ENCODE measurements at places on chromosomes 13 and 19.

DNA sequence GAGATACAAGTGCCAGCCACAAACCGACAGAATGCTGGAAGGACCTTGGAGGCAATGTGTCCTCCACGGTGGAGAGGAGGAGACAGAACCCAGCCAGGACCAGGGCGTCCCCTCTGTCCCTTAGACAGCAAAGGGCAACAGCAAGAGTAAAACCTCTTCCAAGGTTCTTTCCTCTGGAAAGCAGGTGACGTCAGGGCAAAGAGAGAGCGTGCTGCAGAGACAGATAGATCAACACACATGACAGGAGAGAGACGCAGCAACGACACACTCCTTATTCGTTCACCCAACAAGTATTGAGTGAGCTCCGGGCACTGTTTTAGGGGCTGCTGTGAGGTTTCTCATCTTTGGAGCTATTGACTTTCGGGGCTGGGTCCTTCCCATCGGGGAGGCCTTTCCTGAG lies 1.3 kb upstream of the GALP start:
- DNase-seq, result no peak

DNA sequence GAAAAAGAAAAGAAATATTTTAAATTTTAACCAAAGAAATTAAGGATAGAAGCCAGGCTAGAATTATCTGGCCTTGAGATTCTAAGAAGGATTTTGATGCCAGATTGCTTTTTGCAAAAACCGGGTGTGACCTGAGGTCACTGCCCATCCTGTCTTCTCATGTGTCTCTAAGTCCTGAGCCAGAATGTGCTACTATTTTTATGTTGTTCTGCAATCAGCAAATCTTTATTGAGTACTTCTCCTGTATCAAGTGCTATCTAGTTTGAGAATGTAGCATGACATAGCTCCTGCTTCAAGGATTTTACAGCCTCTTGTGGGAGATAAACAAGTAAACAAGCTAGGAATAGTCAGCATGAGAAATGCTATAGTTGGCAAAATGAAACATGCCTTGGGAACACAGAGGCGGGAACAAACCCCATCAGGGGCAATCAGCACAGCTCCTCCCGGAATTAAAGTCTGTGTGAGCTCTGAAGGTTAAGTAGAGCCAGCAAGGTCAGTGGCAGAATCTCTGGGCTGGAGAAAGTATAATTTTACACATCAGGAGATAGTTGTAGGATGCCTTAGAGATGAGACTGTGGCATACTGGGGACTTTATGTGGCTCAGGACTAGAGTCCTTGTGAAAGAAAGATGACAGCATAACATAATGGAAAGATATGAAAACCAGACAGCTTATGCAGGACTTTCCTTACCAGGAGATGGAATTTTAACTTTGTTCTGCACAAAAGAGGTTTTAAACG lies 899.5 kb upstream of the SLC10A2 start:
- no peak for DNase-seq

DNA sequence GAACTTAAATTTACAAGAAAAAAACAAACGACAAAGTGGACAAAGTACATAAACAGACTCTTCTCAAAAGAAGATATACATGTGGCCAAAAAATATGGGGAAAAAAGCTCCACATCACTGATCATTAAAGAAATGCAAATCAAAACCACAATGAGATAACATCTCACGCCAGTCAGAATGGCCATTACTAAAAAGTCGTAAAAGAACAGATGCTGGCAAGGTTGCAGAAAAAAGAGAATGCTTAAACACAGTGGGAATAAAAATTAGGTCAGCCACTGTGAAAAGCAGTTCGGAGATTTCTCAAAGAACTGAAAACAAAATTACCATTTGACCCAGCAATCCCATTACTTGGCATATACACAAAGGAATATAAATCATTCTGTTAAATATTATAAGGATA lies 132.7 kb downstream of the UGGT2 start:
- DNase-seq, result no peak

GRCh38 chr19:38831142-38831605 lies 420 bp downstream of the ECH1 start:
- peak; percentile 86 for DNase-seq

DNA sequence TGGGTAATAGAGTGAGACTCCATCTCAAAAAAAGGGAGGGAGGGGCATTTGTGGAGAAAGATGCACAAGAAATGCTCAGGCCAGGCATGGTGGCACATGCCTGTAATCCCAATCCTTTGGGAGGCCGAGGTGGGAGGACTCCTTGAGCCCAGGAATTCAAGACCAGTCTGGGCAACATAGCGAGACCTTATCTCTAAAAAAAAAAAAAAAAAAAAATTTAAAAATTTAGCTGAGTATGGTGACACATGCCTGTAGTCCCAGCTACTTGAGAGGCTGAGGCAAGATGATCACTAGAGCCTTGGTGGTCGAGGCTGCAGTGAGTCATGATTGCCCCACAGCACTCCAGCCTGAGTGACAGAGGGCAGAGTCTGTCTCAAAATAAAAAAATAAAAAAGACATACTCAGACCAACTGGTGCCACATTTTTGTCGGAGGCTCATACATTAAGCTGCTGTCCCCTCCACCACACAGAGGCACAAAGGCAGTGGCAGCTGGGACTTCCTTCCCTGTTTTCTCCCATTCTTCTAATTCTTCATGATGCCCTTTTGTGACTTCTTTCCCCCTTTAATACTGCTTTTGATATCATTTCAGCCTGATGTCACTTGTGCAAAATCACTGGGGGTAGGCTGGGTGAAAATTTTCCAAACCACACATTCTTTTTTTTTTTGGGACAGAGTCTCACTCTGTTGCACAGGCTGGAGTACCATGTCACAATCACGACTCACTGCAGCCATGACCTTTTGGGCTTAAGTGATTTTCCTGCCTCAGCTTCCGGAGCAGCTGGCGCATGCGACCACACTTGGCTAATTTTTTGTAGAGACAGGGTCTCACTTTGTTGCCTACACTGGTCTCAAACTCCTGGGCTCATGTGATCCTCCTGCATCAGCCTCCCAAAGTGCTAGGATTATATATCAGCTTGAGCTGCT lies 26.8 kb upstream of the CXCL17 start:
- DNase-seq, result no peak

DNA sequence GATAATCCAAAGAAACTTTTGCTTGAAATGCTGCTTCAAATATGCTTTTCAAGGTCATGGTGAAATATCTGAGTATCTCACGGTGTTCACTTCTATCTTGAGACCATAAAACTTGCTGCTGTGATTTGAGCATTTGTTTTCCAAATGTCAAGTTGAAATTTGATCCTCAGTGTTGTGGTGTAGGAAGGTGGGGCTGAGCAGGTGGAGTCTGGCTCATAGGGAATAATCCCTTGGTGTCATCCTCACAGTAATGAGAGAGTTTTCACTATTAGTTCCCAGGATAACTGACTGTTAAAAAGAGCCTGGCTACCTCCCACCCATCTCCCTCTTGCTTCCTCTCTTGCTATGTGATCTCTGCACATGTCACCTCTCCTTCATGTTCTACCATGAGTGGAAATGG lies 858.0 kb upstream of the SLITRK5 start:
- no peak for DNase-seq

DNA sequence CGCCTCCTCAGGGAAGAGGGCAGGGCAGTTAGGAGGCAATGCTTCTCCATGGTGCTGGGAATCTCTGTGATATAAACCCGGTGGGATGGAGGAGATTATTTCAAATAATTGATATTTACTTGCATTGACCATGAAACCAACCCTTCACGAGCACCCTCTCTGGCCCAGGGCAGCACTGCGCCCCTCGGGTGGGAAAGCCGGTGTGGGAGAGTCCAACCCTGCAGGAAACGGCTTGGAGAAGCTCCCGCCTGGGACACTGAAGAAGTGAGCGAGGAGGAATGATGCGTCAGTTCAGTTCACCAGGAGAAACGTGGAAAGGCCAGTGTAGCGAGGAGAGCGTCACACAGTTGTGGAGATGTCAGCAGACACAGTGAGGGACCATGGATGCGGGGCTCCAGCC lies 99.9 kb downstream of the COL4A2 start:
- DNase-seq, result no peak

DNA sequence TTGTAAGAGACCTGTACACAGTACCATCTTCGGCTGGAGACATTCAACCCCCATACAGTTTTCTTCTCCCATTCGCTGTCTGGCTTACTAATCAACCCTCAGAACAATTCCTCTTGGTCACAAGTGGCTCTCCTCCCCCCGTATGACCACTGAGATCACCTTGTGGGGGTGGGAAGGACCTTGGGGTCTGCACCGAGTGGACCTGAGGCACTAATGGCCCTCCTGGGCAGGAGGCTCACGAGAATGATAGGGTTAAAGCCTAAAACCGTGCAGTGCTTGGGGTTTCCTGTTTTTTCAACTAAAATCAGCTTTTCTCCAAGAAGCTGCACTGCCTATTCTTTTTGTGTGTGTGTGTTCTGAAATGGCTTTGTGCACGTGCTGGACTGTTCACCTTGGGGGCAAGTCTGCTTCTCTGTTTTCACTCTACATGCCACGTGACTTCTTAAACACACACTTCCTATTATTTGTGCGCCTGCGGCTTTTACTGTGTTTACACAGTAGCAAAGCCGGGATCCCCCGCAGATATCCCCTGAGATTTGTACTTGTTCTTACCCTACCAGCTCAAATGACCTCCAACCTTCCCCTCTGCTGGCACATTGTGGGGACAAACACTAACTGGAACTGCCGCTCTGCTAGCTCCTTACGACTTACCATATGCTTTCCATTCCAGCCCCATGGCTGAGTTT lies 12.3 kb downstream of the RBM26 start:
- no peak for DNase-seq

GRCh38 chr13:109700176-109700575 lies 86.2 kb downstream of the IRS2 start:
- DNase-seq, result peak; percentile 89

GRCh38 chr13:44801990-44802389 lies 187.3 kb downstream of the NUFIP1 start:
- no peak for DNase-seq

GRCh38 chr19:35414442-35414841 lies 33.6 kb upstream of the FFAR2 start:
- DNase-seq, result no peak

DNA sequence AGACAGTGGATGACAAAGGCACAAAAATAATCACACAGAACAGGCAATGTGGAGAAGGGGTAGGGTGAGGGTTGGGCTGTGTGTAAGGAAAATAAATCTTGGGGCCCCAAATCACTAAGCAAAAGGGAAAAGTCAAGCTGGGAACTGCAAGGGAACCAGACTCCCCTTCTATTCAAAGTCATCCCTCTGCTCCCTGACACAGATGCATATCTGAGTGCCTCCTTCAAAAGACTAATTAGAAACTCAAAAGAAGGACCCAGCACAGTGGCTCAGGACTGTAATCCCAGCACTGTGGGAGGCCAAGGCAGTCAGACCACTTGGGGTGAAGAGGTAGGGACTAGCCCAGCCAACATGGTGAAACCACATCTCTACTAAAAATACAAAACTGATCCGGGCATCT lies 18.3 kb downstream of the ZNF611 start:
- no peak for DNase-seq

- no peak for DNase-seq
Measured at GRCh38 chr13:89490661-89491060, 1819.5 kb downstream of the SLITRK5 start.

GRCh38 chr13:49643035-49643646 lies 14.8 kb downstream of the ARL11 start:
- DNase-seq, result no peak

- DNase-seq, result peak; percentile 77
Measured at GRCh38 chr19:42255766-42256745, 1.1 kb upstream of the ERF start.

GRCh38 chr13:62115831-62116230 lies 700.2 kb upstream of the PCDH20 start:
- no peak for DNase-seq

DNA sequence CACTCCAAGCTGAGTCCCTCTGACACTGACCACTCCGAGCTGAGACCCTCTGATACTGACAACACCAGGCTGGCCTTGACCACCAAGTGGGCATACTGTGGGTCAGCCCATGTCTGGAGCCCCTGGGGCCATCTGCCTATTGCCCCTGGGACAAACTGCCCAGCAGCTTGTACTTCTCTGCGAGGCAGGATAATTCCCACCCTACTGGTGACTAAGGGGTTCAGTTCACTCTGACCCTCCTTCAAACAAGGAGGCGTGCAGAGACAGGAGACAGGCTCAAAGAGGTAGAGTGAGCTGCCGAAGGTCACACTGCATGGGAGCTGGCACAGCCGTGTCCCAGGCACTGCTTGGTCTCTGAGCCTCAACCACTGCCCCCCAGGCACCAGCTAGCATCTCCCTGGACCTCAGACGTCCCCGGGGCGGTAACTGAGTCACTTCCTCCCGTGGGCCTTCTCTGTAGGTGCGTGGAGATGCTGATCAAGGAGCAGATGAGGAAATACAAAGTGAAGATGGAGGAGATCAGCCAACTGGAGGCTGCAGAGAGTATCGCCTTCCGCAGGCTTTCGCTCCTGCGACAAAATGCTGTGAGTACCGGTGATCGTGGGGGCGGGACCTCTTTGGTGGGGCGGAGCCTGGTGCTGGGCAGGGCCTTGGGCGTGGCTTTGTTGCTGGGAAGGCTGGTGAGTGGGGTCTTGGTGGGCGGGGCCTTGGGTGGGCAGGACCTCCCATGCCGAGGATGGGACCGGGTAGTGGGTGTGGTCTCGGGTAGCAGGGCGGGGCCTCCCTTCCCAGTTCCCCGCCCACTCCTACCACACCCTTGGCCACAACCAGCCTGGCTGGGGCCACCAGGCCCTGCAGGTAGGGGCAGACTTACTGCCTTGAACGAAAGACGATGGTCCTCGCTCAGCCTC lies 5.8 kb upstream of the USE1 start:
- no peak for DNase-seq

GRCh38 chr13:52975161-52975560 lies 53.5 kb upstream of the OLFM4 start:
- DNase-seq, result no peak

DNA sequence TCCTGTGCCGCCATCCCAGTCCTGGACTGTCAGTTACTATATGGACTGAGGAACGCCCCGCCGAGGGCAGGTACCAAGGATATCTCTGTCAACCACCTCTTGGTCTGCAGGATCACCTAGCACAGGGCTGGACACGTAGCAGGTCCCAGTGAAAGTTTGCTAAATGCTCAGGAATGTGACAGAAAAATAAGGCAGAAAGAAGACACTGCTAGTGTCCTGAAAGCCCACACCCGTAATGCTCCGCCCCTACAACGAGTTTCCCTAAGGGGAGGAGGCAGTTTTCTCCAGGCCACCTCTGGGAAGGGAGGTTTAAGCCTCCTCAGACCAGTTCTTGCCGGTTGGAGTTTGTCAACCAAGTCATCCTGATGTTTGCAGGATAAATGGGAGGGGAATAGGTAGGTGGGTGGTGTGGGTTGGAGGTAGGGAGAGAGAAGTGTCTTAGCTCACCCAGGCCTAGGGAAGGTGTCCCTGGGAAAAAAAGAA lies 1.7 kb upstream of the SERTAD3 start:
- DNase-seq, result no peak

DNA sequence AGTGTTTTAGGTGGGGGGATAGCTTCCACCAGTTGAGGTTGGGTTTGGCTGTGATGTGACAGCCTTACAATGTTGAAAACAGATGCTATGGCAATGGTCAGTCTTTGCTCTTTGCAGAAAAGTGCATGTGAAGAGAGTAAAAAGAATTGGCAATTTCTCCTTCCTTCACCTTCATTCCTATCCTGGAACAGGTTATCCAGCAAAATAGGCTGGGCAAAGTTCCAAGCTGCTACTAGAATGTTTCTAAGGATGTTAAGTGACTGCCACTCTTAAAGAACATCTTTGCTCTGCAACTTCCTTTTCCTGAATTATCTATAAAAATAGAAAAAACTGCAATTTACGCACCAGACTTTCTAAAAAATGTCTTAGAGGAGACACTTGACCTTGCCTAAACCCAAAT lies 50.1 kb upstream of the MYCBP2 start:
- DNase-seq, result no peak

- DNase-seq, result no peak
Measured at GRCh38 chr13:44868397-44868796, 120.9 kb downstream of the NUFIP1 start.
